ENCODE measurements at places on chromosomes 5 and 9.

DNA sequence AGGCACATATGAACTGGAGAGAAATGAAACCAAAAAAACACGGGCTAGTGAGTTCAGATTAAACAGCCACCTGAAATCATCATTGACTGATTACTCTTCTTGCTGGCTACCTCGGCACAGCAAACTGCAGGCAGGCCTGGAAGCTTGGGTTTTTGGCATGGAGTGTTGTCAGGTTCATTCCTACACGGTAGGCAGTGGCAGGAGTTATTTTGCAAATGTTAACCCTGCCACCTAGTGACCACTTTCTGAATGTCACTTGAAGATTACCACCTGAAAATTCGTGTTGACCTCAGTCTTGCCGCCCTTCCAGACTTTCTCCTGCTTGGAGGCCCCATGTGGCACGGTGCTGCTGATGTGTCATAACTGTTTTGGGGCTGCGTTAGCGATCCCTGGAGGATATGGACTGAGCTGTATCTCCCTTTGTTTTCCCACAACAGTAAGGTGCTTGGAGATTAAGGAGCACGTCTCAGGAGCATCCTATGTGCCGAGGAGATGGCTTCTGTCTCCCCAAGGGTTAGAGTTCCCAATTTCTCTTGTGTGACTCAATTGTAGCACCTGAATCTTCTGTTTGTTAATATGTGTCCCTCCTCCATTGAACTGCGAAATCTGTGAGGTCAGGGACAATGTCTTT is 12.7 kb upstream of the CD180 start:
- DNase-seq, result peak; percentile 67

DNA sequence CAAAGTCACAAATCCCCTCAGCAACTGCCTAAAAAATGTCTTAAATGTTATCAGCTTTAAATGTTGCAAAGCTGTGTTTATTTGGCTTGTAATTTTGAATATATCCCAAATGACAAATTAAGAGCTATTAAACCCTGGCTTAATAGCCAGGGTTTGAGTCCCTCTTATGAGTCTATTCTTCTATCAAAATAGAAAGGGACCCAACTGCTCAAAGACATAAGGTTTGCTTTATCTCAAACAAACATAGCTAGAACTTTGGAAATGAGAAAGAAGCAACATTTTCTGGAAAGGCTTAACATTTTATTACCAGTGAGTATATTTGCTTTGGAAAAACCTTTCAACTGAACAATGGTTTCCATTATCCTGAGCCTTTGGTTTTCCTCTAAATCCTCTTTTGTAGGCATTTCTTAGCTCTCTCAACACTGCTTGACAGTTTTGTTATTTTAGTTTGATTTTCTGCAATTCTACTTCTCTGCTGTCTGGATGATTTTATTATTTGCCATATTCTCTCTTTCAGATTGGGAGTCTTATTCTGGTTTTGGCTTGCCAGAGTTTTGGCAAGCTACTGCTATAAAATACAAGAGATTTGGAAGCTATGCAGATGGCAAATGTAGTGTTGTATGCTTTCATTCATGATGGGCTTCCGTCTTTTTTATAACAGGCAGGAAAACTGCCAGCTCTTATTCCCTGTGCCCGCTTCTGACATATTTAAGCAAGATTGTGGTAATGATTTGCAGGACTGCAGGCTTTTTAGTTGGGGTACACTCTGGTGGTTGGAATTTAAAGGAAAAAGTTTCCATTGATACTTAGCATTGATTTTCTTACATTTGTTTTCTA is 734.9 kb downstream of the DTWD2 start:
- DNase-seq, result no peak

GRCh38 chr9:133976191-133976861 is 15.8 kb downstream of the VAV2 start:
- DNase-seq, result no peak

DNA sequence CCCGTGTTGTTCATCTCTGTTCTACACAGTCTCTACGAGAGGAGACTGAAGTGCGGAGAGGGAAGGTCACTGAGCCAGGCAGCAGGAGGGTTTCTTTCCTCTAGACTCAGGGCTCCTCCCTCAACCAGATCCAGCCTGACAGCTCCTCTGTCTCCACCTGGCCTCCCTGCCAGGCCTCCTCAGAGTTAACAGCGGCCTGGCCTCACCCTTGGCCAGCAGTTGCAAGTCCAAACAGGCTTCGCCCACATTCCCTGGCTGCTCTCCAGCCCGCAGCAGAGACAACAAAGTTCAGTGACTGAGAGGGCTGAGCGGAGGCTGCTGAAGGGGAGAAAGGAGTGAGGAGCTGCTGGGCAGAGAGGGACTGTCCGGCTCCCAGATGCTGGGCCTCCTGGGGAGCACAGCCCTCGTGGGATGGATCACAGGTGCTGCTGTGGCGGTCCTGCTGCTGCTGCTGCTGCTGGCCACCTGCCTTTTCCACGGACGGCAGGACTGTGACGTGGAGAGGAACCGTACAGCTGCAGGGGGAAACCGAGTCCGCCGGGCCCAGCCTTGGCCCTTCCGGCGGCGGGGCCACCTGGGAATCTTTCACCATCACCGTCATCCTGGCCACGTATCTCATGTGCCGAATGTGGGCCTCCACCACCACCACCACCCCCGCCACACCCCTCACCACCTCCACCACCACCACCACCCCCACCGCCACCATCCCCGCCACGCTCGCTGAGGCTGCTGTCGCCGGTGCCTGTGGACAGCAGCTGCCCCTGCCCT is at the start of gene HRCT1:
Gene HRCT1, plus strand, starts transcription at position 291 of the 768 bp plus-strand sequence. Its CDS starts 86 bp downstream, at position 377.
- no peak for DNase-seq

GRCh38 chr9:3858961-3859360 is 333.2 kb upstream of the RFX3 start:
- DNase-seq, result no peak

GRCh38 chr9:86531273-86531970 is 177.2 kb upstream of the TUT7 start:
- DNase-seq, result no peak

DNA sequence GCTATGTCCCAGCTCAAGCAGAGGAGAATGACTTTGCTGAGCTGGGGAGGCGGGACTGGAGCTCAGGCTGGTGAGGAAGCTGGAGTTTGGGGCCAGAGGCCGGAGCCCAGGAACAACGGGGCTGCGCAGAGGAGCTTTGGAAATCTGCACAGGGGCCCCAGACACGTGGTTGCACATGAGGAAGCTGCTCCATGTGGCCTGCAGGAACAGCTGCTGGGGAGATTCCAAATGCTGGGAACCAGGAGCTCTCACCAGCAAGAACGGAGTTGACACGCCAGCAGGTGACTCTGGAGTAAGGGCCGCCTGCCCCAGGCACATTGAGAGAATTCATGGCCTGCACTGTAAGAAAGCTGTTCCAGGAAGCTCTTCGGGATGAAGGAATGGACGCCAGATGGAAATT is 91.0 kb downstream of the OLFM1 start:
- no peak for DNase-seq

GRCh38 chr5:125011419-125011818 is 265.0 kb upstream of the ZNF608 start:
- no peak for DNase-seq

GRCh38 chr5:51651476-51651875 is 268.2 kb downstream of the ISL1 start:
- DNase-seq, result no peak

- DNase-seq, result no peak
Measured at GRCh38 chr9:90432951-90433350, 209.7 kb downstream of the DIRAS2 start.

- DNase-seq, result no peak
Measured at GRCh38 chr5:95417971-95418370, 26.8 kb downstream of the FAM81B start.

- DNase-seq, result peak; percentile 15
Measured at GRCh38 chr5:96565582-96566265, 96.5 kb upstream of the CAST start.

DNA sequence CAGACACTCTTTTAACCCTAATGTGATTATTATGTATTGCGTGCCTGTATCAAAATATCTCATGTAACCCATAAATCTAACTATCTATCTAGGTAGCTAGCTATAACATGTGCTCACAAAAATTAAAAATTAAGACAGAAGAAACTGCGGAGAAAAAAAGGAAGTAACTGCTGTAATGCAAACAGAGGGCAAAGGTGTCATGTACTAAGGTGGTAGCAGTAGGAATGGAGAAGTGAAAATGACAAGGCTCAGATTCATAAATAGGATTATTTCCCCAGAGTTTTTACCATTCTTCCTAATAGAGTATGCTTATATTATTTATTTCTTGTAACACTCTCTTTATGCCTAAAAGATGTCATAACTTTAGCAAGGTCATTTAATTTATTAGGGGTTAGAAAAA is 1527.5 kb upstream of the C9orf72 start:
- no peak for DNase-seq

GRCh38 chr5:81786991-81787390 is 36.1 kb upstream of the SSBP2 start:
- no peak for DNase-seq

DNA sequence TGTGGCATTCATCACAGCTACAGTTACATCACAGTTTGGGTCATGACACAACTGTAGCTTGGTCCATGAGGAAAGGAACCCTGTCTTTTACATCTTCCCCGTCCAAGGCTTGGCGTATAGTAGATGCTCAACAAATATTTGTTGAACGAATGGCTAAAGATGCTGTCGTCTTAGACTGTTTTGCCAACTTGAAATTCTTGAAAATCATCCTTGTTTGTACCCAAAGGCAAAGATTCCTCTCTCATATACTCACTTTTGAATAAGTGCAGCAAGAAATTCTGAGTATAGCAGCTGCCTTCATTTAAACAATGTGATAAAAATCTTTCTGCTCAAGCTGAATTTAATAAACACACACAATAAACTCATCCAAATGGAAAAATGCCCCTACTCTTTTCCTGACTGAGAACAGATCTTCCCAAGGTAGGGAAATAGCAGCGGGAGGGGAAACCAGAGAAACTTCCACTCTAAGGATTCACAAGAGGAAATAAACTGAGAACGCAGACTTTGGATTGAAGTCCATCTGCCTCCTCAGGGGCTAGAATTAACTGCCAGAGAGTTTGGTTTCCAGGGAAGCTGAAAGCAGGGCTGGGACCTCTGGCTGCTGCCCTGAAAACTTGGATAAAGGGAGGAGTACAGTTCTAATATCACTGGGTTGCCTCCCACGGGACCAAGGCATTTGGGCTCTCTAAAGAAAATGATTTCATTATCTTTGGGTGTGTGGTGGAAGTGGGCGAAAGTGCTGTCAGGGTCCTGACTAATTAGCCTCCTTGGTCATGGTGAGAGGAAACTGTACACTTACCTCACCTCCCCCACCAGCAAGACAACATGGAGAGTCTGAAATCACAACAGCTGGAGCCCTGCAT is 99.1 kb downstream of the DPYSL3 start:
- DNase-seq, result no peak

DNA sequence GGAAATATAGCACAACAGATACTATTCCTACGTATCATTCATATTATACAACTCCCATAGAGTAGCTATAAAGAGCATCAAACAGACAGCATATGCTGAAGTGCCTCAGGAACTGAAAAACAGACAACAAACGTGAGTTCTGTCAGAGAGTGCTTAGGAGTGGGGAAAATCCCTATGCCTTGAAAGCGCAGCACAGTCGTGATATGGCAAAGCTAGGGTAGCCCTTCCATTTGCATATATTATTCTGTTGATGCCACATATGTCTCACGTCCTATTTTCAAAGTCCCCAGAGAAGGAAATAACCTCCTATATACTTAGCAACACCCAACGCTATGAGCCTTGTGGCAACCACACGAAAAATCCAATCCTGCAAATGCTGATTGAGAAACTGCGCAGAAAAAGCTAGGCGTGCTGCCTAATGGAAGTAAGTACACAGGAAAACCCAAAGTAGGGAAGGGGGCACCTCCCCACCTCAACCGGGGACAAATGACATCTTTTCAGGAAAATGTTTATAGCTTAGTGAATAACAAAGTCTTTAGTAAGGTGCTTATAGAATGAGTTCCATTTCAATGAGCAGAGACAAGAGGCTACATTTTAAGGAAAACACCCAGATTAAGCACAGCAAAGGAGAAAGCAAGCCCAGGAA is 105.1 kb downstream of the MED10 start:
- peak; percentile 11 for DNase-seq

GRCh38 chr5:59445741-59446140 is 447.8 kb downstream of the PDE4D start:
- DNase-seq, result no peak

- DNase-seq, result no peak
Measured at GRCh38 chr5:67451640-67452279, 255.2 kb upstream of the CD180 start.

- no peak for DNase-seq
Measured at GRCh38 chr9:123425836-123426365, 69.9 kb downstream of the CRB2 start.

DNA sequence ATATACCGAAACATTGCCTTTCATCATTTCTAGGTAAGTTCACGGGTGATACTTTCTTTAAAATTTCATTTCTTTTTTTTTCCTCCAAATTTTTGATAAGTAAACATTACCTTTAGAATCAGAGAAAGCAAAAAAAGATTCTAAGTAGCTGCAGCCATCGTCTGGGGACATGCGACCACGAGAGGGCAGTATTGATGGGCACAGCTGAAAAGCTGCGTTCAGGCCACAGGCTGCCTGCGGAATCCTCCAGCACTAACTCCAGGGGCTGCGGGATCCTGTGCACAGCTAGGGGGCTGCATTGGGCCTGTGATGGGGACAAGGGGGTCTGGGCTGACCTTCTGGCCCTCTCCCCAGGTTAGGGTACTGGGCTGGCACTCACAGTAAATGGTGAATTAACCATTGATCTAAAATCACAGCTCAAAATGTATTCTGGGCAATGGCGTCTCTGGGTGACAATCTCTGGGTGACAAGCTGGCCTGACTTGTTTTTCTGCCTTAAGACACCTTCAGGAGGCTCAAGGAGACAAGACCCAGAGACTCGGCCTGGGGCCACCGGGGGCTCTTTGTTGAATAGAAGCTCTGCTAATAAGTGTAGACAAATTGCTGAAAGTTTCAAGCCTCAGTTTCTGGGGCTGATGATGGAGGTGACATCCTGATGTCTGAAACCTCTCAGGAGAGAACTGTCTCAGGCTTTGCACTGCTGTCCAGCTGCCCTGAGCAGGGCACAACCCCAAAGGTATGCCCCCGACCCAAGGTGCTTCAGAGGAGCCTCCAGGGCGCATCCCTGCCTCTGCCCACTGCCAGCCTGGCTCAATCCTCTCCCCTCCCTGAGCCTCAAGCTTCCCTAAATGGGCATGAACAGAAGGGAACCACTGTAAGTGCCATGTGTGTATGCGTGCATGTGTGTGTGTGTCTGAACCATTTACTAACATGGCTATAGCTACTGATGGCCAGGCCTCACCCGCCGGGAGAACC is 44.3 kb upstream of the SARDH start:
- DNase-seq, result peak; percentile 83

DNA sequence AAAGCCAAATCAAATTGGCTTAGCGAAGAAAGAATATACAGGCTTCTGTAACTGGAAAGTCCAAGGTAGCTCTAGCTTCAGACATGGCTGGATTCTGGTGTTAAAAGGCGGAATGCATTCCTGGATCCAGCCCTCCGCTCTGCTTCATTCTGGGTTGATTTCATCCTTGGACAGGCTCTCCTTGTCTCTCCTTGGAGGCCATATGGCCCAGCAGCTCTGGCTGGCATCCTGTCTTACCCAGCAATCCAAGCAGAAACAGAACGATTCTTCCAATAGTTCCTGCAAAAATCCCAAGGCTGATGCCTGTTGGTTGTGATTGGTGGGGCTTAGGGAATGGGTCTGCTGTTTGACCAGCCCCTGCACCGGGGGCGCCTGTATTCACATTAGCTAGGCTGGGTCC is 37.0 kb upstream of the SAP30L start:
- no peak for DNase-seq
